ENCODE measurements at places on chromosomes 12 and 14.

DNA sequence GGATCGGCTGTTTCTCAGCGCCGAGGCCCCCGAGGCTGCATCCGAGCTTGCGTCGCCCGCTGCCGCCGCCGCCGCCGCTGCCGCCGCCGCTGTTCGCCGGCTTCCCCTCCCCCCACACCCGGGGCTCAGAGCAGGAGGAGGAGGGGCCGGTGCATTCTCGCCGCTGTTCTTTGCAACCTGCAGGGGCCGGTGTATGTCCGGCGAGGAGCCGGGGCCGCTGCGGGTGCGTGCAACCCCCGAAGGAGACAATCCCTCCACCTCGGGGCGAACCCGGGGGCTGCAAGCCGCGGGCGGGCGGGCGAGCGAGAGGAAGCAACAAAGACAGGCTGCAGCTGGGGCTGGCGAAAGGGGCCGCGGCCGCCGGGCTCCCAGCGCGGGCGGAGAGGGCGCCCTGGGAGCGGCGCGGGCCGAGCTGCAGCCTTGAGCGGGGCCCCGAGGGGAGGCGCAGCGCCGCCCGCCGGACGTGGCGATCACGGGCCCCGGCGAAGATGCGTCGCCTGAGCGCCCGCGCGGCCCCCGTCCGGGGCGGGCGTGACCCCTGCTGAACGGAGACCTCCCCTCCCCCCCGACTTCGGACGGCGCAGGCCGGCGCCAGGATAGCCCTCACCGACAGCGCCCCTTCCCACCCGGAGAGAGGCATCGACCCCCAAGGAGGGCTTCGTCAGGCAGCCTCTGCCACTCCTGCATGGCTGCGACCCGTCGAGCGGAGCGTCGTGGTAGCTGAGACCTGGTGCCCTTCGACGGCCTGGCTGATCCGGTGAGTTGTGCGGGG, 702 bp downstream of the FAM222A start:
- peak; percentile 41 for DNase-seq

GRCh38 chr14:72553161-72553560, 340.7 kb downstream of the DPF3 start:
- no peak for DNase-seq

DNA sequence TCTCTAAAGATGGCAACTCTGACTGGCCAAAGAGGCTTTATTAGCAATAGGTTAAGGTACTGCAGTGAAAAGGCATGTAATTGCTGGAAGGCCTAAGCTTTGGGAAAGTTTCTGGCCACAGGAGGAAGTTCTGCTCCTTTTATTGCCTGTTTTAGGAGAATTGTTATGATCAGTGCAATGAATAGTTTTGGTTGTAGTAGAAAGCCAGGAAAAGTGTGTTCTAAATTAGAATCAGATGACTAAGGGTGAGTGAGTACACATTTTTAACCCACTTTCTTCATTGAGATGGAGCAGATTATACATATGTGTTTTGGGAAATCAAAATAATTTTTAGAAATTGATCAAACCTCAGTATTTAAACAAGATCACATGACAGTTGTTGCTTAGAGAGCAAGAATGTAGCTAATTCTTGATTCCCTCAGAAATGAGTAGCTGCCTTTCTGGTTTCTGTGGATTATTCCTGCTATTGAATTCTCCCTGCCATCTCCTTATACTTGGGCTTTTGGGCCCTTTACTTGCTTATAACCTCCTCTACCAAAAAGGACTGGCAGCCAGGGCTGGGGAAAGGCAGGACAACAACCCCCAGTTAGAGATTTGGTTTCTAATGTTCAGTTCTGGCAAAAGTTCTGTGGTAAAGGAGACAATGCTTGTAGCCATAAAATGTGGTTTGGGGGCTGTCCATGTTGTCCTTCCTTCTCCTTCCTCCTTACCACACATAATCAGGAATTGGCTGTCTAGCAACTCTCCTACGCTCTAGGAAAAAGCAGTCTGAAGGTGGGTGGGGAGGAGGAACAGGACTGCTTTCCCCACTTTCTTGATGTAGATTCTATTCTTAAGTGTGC, 217.1 kb downstream of the SLC38A4 start:
- no peak for DNase-seq

- no peak for DNase-seq
These were observed 358.8 kb downstream of the C12orf50 start for GRCh38 chr12:87670448-87670847.

- peak; percentile 24 for DNase-seq
These were observed 19.7 kb downstream of the VDR start for GRCh38 chr12:47885012-47885501.

- DNase-seq, result peak; percentile 55
These were observed 13.6 kb downstream of the TTC9 start for GRCh38 chr14:70655110-70655826.

DNA sequence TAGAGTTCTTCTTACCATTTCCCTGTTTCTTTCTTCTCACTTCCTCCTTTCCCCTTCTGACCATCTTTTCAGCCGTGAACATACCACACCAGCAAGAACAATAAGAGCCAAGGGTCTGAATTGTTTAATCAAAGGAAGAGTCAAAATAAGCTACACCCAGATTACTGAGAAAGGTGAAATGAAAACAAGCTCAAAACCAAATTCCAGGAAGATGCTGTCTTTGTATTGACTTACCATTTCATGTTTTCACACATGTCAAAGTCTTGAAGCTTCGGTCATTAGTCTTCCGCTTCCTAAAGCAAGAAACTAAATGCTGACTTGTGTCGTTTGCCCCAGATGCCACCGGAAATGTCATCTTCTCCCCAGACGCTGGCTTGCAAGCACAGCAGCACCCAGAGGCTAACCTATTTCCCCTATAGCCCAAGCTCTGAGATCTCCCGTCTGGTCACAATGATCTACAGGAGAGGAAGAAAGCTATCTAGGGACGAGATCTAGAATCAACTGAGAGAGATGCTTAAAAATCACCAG, 136.5 kb upstream of the AMIGO2 start:
- peak; percentile 72 for DNase-seq

GRCh38 chr14:68789821-68790643, 2.8 kb downstream of the ZFP36L1 start:
- no peak for DNase-seq

- no peak for DNase-seq
These were observed 6.1 kb upstream of the LRP1-AS start for GRCh38 chr12:57153415-57153997.

DNA sequence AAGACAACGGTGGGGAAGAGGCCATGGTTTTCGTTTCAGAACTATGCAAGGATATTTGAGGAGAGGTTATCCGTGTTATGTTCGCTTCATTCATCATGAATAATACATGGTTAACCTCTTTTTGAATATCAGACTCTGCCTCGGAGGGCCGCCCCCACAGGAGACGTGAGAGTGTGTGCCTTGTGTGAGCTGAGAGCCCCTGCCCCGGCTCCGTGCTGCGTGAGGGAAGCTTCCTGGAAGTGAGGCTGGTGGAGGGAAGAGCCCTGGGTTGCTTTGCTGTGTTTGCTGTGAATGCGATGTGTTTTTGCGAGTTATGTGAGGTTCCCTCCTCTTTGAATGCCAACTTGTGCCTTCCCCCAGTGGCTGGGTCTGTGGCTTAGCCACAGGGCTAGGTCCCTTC, 146.0 kb upstream of the RTL1 start:
- DNase-seq, result no peak
